Sigmoid colon (tissue), 7 donors: ENCODE measurements at places on chromosomes 6 and 20.
A peak's percentile ranks its signal among the peaks of the same experiment; 100 is the strongest.

GRCh38 chr20:7722564-7722963 lies 217.7 kb downstream of the HAO1 start:
- no peak for DNase-seq

- DNase-seq, result no peak
These were observed 223.8 kb downstream of the HAO1 start for GRCh38 chr20:7716286-7716972.

DNA sequence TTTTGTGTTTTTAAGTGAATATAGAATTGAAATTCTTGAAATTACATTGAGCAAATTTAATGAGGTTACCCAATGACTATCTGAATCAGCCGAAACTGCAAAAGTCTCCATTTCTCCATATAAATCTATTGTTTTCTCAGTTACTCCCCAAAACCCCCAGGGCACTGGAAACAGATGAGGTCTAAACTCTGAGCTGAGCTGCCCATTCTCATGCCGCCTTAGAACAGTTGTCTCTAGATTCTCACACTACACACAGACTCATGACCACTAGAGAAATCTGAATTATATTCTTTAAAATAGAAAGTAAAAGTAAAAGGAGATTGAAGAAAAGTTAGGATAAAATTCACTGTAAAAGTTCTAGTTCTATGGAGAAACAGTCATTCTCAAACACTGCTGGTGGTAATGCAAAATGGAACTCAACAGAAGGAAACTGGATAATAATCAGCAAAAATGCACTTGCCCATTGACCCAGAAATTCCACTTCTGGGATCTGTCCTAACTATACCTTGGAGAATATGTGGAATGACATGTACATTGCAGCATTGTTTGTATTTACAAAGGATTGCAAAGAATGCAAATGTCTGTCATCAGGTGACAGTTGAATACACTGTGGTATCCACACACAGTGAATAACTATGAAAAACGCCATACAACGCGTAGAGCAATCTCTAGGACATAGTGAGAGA lies 125.5 kb downstream of the IPCEF1 start:
- no peak for DNase-seq

- DNase-seq, result no peak
These were observed 82.2 kb upstream of the SLC2A12 start for GRCh38 chr6:134134654-134135053.

- DNase-seq, result no peak
These were observed 25.0 kb downstream of the TMEM242 start for GRCh38 chr6:157298216-157298724.

- DNase-seq, result no peak
These were observed 25.3 kb downstream of the RAB44 start for GRCh38 chr6:36722879-36723278.

GRCh38 chr6:156379392-156380289 lies 397.5 kb upstream of the ARID1B start:
- DNase-seq, result no peak

GRCh38 chr6:13014504-13015378 lies 298.2 kb downstream of the PHACTR1 start:
- no peak for DNase-seq

- no peak for DNase-seq
These were observed 2.5 kb upstream of the TMEM244 start for GRCh38 chr6:129863664-129864063.

- no peak for DNase-seq
These were observed 873.7 kb downstream of the KIF16B start for GRCh38 chr20:15699431-15700146.

GRCh38 chr6:139091826-139092225 lies 43.1 kb upstream of the HECA start:
- DNase-seq, result no peak

DNA sequence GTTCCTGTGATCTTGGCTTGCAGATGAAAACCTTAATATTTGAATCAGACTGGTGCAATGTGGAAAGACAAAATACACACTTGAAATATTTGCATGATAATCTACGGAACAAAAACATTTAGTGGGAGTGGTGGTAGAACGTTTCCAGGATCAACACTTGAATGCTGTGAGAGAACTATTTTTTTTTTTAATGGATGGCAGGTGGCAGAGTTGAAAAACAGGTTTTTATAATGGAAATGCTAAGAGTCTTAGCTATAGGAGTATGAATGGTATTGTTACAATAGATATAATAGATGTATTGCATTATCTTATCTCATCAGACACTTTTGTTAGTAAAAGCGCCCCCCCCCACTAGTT lies 49.2 kb downstream of the CDKAL1 start:
- no peak for DNase-seq

DNA sequence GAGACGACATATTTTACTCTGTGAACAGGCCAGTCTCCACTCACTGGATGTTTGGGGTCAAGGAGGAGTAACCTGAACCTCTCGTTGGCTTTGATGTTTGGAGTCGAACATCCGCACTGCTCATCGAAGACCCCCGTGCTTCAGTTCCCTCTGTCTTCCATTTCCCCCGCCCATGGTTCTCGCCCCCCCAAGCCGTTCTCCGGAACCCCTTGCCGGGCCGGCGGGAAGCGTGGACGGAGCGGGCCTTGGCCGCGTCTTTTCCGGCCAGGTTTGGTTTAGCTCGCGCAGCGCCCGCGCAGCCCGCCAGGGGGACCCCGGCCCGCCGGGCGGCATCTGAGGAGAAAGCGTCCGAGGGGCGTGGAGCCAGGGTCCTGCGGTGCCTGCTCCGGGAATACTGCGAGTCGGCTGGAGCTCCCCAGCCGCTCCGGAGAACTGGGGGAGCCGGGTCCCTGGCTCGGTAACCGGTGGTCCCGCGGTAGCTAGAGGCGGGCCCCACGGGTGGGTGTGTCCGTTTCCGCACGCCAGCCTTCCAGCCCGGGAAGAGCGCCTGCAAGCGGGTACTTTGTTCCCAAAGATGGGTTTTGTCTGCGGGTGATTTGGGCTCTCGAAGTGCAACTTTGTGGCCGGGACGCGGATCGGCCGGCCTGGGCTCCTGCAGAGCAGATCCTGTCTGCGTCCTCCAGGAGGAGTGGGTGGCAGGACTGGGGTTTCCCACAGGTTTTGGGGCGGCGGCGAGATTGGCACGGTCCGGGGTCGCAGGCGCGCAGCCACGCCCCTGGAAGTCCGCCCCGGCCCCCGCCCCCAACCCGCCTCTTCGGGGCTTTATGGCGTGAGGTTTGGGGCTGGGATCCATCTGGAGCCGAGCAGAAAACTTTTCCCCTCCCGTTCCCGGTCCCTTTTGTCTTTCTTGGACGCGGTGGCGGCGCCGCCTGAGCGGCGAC lies at the start of gene TMEM200A:
TMEM200A (plus strand) TSS at position 852 of the 941 bp plus-strand sequence. CDS start 74,406 bp downstream, outside the sequence.
- peak; percentile 80 for DNase-seq

DNA sequence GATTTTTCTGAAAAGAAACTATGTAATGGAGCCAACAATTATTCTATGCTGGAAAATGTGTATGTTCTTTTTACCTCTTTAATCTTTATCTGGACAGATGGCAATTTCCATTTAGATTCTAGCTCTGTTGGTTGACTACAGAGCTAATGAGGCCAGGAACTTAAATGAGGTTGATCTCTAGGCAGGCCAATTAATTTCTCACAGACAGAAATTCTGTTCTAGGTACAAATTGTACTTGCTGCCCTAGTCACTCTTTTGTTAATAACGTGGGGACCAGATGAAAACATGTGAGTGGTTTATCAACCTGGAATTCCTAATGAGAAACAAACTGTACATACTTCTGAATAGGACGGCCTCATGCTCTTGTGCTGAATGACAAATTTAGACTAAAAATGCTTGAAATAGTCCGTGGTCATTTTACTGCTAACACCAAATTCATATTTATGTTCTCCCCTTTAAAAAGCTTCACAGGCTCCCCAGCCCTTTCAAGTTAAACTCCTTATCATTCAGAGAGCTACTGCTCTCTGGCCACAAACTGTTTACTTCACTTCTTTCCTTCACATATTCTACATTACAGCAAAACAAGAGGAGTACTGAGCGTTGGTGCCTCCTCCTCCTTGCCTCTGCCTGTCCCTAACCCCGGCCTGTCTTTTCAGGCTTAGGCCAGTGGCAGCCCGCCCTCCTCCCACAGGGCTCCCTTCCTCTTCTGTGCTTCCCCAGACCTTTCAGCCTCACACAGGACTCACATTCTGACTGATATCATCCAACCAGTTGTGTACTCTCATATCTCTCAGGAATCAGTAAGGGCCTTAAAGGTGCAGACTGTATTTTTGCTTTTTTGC lies 41.4 kb downstream of the DTNBP1 start:
- peak; percentile 68 for DNase-seq

GRCh38 chr6:108361312-108361932 lies 66.6 kb downstream of the AFG1L start:
- DNase-seq, result no peak

- DNase-seq, result no peak
These were observed 85.6 kb downstream of the MYB start for GRCh38 chr6:135266675-135267074.

DNA sequence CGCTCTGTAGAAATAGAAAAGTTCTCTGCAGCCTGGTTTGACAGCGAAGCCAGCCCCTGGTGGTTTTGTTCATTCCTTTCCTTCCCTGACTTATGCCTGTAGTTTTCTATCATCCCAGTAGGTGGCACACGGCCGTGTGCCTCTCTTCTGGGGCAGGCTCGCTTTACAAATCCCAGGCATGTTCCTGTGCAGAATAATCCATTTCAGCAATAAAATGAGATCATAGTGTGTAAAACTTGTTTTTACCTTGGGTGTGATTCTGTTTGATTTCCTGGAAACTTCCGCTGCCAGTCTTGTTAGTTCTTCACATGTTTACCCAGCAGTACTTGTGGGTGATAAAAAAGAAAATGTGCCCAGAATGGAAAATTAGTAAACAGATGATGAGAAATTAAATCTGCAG lies 7.4 kb upstream of the INSM1 start:
- DNase-seq, result no peak

DNA sequence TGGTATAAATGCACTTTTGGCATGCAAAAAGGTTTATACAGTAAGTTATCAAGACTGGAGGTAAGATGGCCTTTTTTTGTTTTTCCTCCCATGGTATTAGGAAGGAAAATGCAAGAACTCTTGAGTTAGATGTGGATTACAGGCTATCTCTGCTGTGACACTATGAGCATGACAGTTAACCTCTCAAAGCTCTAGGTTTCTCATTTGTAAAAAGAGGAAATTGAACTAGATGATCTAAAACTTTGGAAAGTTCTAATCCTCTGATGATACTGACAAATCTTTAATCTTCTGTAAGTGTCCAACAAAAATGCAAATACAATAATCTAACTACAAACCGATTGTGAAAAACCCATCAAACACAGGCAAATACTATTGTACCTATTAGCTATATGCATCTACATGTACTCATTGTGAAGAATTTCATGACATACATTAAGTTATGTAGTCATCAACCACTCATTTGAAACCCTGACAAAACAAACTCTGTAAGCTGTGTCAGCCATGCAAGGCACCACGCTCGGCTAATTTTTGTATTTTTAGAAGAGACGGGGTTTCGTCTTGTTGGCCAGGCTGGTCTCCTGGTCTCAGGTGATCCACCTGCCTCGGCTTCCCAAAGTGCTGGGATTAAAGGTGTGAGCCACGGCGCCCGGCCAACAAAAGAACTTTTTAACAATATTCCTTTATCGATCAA lies 4.2 kb downstream of the CDK19 start:
- no peak for DNase-seq

- DNase-seq, result no peak
These were observed 4.3 kb downstream of the KCNQ5 start for GRCh38 chr6:72626126-72626525.

DNA sequence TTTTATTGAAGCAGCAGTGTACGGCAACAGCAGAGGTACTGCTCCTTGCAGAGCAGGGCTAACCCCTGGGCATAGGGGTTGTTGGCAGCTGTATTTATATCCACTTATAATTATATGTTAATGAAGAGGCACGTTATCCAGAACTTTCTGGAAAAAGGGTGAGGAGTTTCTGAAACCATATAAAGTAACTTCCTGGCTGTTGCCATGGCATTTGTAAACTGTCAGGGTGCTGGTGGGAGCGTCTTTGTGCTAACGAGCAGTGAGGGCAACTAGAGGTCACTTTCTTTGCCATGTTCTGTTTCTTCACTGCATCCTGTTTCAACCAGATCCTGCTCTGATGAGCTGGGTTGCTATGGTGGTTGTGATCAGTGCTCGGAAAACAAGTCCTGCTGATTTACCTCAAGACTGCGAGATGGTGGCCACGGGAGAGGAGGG lies 11.1 kb upstream of the ARFGEF2 start:
- no peak for DNase-seq

- DNase-seq, result no peak
These were observed 11.8 kb downstream of the TNXB start for GRCh38 chr6:32097364-32097763.

DNA sequence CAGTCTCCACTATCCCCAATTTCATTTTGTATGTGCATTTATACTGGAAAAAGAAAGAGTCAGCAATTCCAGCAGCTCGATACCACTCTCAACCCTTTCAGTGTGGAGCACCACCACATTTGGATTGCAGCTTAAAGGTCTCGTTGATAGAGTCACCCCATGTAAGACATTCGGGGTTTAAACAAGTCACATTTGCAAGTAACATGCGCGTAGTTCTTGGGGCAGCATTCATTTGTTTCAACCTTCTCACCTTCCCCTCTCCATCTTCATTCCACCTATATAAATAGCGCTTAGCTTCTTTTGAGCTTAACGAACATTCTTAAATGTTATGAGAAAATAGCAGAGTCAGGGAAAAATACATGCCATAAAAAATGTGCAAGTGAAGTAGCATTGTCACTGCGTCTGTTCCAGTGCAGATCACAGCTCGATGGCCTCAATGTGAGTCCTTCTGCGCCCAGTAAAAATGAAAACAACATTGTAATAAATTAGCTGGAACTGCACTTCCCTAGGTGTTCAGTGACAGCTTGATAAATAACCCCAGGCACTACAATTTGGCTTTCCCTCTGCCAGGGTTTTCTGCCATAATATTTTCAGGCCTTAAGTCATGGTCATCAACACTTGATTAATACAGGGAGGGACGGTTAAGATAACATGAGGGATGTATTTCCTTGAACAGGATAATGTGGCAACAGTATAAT lies 737.8 kb upstream of the NRSN1 start:
- DNase-seq, result no peak

GRCh38 chr20:11902285-11902697 lies 15.4 kb upstream of the BTBD3 start:
- no peak for DNase-seq

GRCh38 chr6:35046103-35046502 lies 95.0 kb downstream of the TCP11 start:
- no peak for DNase-seq

GRCh38 chr6:116229287-116229913 lies 24.5 kb downstream of the TSPYL4 start:
- peak; percentile 96 for DNase-seq

- no peak for DNase-seq
These were observed 109.3 kb upstream of the MTHFD1L start for GRCh38 chr6:150756173-150756572.

- DNase-seq, result no peak
These were observed 218.0 kb upstream of the ARID1B start for GRCh38 chr6:156559162-156559690.

- DNase-seq, result no peak
These were observed 2.6 kb downstream of the TFEB start for GRCh38 chr6:41732591-41733359.
